CD4-positive, alpha-beta T cell treated with Interleukin-4 for 4 hours (primary cell): ENCODE measurements at places on chromosomes 2 and 18.

GRCh38 chr2:1990151-1990589 is 245.9 kb upstream of the PXDN start:
- DNase-seq: no peak

DNA sequence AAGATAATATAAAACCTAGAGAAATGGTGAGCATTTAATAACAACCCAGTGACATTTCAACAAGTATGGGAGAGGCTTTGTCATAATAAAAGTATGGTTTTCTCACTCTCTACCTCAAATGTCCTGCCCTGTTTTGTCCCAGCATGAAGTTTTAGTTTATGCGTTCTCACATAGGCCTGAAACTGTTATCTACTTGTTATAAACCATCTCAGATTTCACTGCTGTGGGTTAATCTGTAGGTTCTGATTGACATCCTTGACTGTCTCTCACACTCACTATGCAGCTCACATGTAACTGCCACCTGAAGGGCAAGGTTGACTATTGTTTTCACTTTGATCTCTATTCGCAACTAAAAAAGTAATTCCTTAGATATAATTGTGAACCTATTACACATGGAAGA is 44.9 kb downstream of the ZEB2 start:
- peak; percentile 30 for DNase-seq

DNA sequence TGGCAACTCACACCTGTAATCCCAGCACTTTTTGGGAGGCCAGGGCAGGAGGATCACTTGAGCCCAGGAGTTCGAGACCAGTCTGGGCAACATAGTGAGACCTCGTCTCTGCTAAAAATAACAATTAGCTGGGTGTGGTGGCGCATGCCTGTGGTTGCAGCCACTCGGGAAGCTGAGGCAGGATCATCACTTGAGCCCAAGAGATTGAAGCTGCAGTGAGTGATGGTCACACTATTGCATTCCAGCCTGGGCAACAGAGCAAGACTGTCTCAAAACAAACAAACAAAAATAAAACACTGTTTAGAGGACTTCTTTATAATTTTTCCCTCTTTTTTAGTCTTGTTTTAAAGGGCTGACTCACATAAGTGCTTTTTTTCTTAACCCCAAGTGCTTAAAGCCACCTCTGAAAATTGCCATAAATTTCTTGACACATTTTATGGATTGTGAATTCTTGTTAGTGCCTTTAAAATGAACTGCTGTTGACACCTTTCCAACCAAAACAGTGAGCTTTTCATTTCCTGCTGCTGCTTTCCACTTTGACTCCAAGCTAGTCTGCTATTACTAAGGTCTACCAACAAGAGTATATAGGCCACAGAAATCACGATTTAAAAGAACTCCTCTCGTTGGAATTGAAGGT is 41.7 kb downstream of the CYP20A1 start:
- DNase-seq: no peak

DNA sequence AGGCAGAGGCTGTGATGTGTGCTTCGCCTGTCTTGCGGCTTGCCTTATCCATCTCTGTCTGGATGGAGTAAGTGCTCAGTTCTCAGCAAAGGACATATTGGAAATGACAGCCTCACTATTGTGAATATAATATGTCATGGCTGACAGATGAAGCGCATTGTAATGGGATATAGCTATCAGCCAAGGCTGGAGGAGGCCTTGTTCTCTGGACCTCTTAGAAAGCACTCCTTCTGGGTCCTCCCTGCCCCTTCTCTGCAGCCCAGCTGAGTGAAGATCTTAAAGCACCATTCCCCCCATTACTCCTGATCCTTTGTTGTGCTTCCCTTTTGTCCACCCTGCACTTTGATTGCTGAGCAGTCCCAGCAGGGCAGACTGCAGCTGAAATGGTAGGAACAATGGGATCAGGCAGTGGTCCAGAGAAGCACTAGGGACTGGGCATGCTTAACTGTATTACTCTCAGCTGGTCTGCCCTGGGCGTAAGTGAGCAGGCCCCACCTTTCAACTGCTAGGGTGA is 265.3 kb downstream of the SETBP1 start:
- DNase-seq: no peak

DNA sequence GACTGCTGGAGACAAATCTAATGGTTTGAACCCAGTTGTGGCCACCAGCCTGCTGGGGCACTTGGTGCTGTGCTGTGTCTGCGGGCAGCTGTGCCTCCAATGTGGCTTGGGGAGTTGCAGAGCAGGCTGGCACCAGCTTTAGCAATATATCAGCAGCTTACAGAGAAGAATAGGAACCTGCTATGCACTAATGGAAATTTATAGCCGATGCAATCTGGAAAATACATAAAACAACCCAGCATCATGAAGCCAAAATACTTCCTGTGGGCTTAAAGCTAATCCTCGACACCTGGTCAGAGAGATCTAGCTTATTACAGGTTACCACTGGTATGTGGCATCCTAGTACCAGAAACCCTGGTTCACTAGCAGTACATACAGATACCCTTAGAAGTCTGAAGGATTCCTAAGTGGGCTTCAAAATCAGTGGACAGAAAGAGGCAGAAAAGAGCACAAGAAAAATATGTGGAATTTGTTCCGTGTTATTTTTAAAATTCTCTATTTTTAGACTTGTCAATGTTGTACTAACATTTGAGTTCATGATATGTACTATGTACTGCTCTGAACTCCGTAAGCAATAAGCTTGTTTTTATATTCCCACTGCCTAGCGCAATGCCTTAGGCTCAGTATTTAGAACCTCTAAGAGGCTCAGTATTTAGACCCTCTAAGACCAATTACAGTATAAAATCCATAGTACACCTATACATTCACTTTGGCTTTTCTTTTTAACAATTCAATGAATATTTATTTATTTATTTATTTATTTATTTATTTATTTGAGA is 194.7 kb downstream of the UXS1 start:
- DNase-seq: no peak

GRCh38 chr2:173441222-173441621 is 86.5 kb downstream of the CDCA7 start:
- DNase-seq: no peak

- peak; percentile 12 for DNase-seq
Measured at GRCh38 chr2:27765621-27766286, 5.8 kb upstream of the MRPL33 start.

DNA sequence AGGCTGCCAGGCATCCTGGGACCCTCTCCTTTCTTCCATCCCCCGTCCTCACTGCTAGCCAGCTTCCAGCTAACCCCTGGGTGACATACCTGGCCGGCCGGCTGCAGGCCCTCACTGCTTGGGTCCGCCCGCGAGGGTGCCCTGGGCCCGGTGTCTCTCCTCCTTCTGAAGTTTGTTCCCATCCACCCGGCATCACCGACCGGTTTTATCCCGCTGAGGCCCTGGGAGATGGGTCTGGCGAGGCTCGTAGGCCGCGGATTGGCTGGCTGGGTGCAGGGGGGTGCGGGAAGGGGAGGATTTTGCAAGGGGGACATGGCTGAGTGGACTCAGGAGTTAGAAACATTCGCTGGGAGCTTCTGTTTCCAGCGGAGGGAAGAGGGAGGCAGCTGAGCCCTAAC is at the start of gene PAX8:
Gene PAX8 (minus strand): TSS at position 180 of the 398 bp plus-strand sequence. CDS start 527 bp downstream, outside the sequence.
- no peak for DNase-seq

DNA sequence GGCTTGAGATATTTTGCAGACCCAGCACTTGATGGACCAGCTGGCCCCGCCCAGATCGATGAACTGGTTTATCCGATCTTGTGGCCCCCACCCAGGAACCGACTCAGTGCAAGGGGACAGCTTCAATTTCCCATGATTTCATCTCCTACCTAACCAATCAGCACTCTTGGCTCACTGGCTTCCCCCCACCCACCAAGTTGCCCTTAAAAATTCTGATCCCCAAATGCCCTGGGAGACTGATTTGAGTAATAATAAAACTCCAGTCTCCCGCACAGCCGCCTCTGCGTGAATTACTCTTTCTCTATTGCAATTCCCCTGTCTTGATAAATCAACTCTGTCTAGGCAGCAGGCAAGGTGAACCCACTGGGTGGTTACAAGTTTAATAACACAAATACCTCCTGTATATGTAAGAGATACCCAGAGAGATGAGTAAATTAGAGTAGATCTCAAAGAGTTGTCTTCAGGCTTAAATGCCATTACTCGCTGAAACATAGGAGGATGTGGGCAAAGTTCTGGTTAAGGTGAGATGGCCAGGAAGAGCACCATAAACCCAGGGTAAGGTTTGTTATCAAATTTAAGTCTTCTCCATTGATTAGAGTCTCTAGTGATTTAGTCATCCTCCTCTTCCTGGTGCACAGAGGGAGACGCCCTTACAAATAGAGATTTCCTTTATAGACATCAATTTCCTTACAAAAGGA is 222.8 kb downstream of the ARL4C start:
- peak; percentile 71 for DNase-seq

DNA sequence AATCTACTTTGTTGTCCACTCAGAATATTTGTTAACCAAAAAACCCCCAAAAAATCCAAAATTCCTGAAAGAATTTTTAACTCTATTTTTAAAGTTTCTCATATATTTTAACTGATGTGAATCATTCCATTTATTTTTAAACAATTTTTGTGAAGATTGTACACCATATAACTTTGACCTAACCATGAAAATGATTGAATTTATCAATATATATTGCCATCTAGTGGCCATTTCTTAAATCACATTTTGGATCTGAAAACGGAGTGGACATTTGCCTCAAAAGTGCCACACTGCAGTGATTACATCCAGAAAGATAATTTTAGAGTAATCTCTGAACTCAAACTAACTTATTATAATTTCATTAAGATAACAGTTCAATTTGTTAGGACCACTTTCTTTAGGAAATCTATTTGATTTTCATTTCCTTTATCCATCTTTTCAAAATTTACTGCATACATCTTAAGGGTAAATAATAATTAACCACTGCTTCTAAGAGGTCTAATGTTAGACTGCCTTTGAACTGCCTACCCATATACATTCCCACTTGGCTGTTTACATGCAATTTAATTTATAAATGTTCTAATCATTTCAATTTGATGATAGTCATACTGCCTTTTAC is 71.1 kb downstream of the DSC3 start:
- DNase-seq: peak; percentile 21

- DNase-seq: no peak
Measured at GRCh38 chr2:237259201-237259600, 154.8 kb downstream of the COL6A3 start.

DNA sequence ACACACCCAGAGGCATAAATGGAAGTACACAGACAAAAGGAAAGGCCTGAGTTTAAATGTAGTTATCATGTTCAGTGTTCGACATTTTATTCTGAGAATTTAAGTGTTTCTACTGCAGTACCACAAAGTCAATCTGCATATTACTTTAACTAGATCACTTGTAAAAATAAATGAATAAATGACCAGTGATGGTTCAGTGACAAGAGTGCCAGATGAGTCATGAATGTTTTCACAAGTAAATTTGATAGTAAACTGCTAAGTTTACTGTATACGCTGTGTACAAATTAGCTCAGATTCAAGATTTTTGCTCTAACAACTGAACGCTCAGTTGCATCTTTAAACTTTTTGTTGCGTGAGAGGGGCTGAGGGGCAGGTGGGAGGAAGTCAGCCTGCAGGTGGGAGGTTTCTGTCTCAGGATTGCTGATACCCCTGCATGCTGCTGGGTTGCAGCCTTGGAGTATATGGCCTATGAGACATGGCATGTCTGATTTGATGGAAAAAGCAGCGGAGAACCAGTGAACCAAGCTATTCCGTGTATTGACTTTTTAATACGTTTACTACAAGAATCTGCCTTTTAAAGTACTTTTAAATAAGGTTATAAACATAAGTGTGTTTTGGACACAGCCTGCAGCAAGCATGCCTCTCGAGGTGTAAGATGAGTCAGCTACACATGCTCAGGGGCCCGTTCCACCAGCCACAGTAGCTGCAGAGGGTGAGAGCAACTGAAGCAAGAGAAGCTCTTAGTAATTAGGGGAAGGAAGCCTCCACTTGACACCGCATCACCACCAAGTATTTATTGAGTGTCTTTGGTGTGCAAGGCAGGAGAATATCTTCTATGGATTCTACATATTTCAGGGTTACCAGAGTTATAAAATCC is 245.1 kb downstream of the NEDD4L start:
- DNase-seq: no peak

- no peak for DNase-seq
Measured at GRCh38 chr2:275466-275865, 10.7 kb downstream of the ACP1 start.

DNA sequence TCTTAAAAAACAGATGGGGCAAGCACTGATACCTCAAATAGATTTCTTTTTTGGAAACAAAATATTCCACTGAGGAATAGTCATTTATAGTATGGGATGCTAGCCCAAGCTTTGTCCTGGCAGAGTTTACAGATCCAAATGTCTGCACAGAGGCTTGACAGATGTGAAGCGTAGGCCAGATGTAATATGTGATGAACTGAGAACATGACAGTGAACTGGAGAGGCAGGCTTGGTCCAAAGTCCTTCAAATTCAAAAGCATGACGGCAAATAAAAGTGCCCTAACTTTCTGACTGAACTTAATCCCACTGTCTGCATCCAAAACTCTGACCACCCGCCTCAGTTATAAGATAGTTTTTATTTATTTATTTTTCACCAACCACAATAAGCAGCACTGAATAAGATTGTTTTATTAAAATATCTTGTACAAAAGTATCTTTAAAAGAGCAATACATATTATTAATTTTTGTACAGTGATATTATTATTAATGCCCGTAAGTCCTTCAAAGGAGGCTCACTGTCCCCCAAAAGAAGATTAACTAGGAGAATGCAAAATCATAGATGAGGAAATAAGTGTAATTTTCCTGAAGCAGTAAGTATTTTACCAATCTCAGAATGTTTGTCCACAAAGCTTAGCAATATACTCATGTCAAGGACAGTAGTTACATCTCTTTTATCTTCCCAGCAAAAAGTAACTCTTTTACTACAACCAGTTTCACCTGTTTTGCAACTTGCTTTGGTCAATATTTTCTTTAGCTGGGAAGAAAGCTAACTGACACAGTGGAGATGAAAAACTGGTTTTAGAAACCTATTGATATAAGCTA is 10.7 kb upstream of the SPOPL start:
- no peak for DNase-seq

GRCh38 chr18:8793445-8794155 is 88.2 kb downstream of the MTCL1 start:
- no peak for DNase-seq

GRCh38 chr2:161085149-161085548 is 75.1 kb upstream of the TANK start:
- DNase-seq: no peak

- DNase-seq: no peak
Measured at GRCh38 chr2:113195923-113196501, 22.2 kb downstream of the PSD4 start.

DNA sequence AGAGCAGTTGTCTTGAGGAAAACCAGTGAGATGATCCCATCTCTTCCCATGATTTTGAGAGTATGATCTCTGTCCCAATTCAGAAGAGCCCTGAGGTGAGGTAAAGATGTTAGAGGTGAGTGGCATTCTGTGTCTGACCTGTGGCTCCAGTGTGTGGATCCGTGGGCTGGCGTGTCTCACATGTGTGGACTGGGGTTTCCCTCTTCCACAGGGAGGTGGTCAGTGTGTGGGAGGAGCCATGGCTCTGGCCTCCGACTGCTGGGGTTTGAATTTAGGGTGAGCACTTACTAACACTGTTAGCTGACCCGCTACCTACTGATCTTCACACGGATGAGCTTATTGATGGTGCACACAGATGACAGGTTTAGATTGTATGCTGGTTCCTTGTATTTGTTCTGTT is 31.2 kb downstream of the ASAP2 start:
- no peak for DNase-seq
